ENCODE measurements at places on chromosomes 6 and 20.

- no peak for DNase-seq
These were observed 21.3 kb downstream of the TTPAL start for GRCh38 chr20:44496976-44497375.

GRCh38 chr20:1313236-1313964, 15.5 kb downstream of the SDCBP2 start:
- peak; percentile 72 for DNase-seq

DNA sequence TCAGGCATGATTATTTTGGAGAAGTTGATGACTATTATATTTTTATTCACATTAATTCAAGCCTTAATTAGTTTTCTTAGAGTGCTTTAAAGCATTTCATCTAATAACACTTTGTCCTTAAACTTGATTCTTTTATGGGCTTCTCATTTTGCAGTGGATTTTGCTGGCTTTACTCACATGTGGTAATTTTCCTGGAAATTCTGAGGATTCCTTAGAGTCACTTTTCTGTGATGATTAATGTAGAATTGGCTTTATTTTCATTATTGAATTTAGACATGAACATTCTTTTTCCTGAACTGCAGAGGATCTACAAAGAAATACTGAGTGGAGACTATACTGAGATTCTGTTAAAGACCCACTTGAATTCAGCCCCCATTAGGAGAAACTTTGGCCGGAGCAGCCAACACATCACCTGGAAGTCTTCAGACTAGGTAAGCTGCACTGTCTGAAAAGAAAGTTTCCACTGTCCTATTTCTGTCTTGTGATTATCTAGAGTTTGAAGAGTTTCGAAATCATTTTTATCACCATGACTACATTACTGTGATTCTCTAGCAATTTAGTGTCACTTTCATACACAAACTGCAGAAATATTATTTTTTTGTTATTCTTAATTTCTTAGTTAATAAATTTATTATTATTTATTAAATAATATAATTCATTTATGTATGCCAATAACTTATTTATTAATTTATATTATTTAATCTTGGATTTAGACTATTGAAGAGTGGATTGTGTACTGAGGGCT, 1.9 kb downstream of the RFPL4B start:
- DNase-seq, result no peak

DNA sequence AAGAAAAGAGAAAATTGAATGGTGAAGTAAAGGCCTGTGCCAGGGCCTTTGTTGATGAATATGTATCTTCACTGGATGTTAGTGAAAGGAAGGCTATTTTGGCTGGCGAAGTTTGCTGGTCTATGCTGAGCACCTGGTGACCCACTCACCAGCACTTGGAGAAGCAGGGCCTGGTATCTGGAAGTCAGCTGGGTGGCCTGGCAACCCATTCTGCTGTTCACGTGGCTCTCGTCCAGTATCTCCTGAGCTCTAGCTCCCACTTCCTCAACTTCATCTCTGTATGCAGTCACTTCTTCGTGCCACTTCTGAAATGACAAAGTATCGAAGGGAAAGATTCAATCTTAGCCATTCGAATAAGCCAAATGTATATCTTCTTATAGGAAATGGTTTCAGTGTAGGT, 283.7 kb downstream of the SYNE1 start:
- DNase-seq, result no peak

GRCh38 chr6:7150381-7151064, 42.8 kb downstream of the RREB1 start:
- no peak for DNase-seq

- DNase-seq, result no peak
These were observed 443.8 kb upstream of the GJE1 start for GRCh38 chr6:141688916-141689315.
